ENCODE measurements at places on chromosomes 5 and 9.

- DNase-seq = no peak
These were observed 76.1 kb downstream of the SLC44A1 start for GRCh38 chr9:105320568-105320967.

DNA sequence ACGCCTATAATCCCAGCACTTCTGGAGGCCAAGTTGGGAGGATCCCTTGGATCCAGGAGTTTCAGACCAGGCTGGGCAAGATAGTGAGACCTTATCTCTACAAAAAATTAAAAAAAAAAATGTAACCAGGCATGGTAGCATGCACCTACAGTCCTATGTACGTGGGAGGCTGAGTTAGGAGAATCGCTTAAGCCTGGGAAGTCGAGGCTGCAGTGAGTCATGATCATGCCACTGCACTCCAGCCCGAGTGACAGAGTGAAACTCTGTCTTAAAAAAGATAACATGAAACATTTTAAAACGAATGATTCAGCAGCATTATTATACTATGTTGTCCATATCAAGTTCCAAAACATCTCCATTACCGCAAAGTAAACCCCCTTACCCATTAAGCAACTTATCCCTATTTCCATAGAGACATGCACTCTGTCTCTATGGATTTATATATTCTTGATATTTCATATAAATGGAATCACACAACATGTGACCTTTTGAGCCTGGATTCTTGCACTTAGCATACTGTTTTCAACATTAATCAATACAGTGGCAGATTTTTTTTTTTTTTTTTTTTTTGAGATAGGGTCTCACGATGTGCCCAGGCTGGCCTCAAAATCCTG lies 56.9 kb upstream of the MTMR12 start:
- no peak for DNase-seq

DNA sequence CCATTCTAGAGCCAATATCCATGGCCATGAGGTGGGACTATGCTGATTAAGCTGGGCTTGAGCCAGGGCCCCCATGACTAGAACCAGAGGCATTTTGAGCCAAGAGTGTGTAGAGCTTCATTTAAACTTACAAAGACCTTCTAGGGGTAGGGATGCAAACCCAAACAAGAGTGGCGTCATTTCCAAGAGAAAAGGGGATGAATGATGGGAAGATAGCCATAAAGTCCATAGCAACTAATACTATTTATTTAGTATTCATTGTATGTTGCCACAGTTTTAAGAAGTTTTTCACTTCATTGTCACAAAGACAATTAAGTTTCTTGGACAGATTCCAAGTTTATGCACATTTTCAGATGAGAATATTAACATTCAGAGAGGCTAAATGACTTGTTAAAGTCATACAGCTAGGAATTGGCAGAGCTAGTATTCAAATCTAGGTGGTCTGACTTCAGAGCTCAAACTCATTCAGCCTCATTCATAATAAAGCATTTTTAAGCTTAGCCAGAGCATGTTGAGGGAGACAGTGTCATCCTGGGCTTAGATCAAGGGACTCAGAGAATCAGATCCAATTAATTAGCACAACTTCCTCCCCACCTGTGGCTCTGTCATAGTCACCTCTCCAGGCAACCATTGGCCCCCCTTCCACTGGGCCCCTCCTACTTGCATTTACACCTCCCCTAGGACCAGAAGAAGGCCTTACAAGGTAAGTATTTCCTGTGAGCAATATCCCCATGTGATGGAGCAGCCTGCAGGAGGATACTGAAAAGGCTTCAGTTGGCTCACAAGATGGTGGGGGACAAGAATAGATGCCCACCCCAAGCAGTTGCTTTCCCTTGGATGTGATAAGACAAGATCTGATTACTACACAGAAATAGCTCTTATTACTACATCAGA lies 95.0 kb upstream of the PCSK1 start:
- DNase-seq = no peak

DNA sequence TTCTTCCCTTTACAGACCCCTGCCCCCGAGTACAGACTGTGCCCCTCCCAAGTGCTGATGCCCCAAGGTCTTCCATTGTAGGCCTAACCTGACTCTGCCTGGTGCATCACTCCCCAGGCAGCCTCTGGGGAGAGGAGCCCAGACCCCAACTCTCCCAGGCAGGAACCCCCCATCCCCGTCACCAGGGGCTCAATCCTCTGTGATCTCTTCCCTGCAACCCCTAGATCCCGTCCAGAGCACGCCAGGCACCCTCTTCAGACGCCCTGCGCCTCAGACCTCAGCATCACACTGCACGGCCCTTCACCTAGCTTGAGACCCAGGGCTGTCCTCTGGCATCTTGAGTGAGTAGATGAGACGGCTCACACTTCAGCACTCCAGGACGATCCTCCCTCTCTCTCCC lies 6.4 kb upstream of the EGR1 start:
- DNase-seq = no peak

GRCh38 chr9:26234865-26235264 lies 556.6 kb upstream of the TUSC1 start:
- no peak for DNase-seq

GRCh38 chr9:90735952-90736351 lies 65.7 kb upstream of the SYK start:
- DNase-seq = no peak

DNA sequence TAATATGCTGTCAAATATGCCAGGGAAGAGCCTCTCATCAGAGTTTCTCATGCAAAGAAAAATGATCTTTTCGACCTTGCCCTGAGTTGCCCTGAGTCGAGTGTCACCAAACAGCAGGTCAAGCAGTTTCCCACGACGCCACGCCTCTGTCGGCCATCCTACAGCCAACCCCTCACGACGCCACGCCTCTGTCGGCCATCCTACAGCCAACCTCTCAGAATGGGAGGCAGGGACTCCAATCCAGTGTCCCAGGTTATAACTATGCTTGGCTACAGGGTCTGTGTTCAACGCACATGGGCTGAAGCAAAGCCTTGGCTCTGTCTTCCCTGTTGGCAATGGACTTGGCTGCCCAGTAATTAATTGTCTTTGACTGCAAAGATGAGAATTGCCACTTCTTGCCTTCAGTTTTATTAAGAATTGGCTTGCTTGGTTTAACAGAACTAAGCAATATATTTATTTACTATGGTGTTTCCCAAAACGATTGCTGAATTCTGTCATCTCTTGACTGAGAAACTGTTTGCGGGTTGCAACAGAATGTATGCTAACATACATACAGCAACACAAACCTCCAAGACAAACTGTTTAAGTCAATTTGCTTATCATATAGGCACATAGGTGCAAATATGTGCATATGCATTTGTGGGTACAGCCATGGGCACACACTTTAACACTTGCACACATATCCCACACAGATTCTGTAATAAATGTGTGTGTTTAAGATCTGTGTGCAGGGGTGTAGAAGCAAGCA lies 352.9 kb downstream of the GLIS3 start:
- DNase-seq = no peak

GRCh38 chr9:84711398-84711777 lies 41.9 kb downstream of the NTRK2 start:
- DNase-seq = no peak

DNA sequence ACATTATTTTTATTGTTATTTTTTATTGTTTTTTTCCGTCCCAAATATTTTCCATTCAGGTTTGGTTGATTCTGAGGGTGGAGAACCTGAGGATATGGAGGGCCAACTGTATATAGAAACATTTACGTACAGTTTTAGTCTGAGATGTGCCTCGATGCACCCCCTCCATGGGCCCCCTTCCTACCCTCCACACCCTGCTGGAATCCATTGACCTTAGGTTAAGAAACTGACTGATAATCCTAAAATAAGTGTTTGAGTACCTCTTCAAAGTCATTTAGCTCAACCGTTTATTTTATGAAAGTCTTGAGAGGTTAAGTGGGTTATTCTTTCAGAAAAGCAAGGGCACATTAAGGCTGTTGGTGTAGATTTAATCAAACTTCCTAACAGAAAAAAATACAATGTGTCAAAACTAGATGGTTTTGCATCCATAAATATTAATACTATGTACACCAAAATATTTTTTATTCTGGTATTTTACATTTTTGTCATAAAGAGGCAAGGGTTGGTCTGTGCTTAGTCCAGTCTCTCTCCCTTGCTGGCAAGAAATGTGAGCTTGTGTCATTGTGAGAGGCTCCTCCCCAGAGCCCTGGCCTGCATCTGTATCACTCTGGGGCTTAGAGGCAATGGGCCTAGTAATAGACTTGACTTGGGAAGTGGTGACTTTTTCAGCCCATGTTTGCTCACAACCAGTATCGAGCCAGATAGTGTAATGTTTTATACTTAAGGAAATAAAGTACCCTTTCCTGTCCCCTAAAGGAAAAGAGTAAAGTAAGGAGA lies 15.7 kb downstream of the MTRR start:
- no peak for DNase-seq

DNA sequence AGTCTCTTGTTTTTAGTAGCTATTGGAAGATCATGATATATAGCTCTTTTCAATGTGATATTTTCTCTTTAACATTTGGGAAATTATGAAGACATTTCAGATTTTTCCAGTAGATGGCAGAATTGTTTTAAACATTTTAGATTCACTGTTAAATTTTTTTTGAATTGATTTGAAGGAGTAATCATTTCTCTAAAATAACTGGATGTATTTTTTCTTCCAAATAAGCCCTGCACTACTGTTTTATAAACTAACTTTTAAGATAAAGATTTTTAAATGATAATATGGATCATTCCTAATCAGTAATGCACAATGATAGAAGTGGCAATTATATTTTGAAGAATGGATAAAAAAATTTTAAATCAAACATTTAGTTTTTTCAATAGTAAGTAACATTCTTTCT lies 14.2 kb downstream of the NDUFAF2 start:
- DNase-seq = peak; percentile 45

DNA sequence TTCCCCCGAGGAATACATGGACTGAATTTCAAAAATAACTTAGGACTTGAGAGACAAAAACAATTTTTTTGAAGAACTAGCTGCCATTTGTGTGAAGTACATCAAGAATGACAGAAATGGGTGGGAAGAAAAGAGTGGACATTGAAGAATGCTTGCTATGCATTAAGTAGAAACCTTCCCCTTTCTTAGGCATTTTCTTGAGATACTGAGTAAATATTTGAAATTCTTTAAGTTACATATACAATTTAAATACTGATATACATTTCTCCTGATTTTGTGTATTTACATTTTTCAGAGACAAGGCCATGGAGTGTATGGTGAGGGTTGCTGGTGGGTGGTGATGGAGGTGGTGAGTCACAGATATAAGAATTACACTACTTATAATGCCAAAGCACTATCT lies 319.3 kb upstream of the ADAMTSL1 start:
- peak; percentile 54 for DNase-seq

GRCh38 chr9:34665381-34666250 lies 3.2 kb upstream of the CCL27 start:
- DNase-seq = peak; percentile 96

- DNase-seq = no peak
These were observed 49.6 kb downstream of the SECISBP2 start for GRCh38 chr9:89367726-89368437.

GRCh38 chr9:130445268-130445983 lies 665 bp downstream of the ASS1 start:
- peak; percentile 50 for DNase-seq

- peak; percentile 67 for DNase-seq
These were observed 1.3 kb downstream of the ERBIN start for GRCh38 chr5:65927503-65928321.

- no peak for DNase-seq
These were observed 20.6 kb downstream of the DYNC2I2 start for GRCh38 chr9:128636024-128636390.

DNA sequence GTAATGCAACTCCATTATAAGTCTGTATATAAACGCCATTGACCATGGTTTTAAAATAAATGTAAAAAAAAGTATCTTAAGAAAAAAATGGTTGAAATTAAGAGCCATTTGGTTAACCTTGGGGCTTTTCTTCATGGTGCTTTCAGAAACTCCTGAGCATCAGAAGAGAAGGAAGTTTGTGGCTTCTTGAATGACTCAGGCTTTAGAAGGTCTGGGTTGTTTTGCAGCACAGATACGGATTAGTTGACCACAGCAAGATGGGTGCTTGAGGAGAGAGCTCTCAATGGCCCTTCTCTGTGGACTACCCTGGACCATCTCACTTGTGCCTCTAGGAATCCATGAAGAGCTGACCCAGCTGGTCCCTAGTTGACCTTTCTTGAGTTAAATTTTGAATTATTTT lies 189.5 kb downstream of the TMEM38B start:
- no peak for DNase-seq

DNA sequence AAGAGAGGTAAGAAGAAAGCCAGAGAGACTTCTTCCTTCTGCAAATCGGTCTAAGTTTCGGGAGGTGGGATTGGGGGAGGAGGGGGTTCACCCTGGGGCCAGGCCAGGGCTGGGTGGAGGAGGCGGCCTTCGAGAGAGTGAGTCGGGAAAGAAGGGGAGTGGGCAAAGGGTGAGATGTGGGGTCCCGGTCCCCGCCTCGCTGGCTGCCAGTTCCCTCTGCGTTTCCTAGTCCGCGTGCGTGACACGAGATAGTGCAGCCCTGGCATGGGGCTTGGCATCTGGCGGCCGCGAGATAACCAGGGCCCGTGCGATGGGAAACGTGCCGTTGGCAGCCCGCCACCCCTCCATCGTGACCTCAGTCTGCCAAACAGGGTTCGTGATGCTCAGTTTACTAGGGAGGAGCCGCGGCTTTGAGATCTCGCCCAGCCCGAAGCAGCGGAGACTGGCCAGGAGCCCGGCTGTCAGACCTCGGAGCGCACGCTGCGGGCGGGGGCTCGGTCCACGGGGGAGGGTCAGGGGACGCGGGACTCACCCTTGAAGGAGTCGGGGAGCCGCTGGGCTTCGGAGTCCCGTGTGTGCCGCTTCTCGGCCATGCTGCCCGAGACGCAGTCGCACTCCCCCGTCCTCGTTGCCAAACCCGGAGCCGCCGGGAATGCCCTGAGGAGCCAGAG lies at the start of gene STOM:
STOM (minus strand) TSS at position 656 of the 671 bp plus-strand sequence; CDS start at position 593, 63 bp downstream.
- DNase-seq = peak; percentile 88

DNA sequence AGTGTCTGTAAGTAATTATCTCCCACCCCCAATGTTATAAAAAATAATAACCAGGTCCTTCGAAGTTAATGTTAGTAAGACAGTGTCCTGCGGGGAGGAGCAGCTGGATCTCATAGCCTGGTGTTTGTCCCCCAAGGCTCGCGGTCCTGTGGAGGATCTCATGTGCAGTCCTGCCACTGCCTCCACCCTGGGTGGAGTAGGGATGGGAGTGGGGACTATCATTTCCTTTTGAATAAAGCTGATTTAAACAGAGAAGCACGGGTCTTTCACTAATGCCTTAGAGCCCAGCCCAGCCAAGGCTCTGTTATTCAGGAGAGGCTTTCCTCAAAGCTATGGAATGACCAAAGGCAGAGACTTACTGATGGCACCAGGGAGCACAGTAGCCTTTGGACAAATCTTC lies 40.2 kb downstream of the SUB1 start:
- DNase-seq = peak; percentile 2

DNA sequence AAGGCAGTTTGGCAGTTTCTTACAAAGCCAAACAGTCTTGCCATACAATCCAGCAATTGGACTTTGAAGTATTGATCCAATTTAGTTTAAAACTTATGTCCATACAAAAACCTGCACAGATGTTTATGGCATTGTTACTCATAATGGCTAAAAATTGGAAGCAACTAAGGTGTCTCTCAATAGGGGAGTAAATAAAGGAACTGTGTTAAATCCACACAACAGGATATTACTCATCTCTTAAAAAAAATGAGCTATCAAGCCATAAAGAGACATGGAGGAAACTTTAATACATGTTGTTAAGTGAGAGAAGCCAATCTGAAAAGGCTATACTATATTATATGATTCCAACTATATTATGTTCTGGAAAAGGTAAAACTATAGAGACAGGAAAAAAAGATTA lies 313.6 kb upstream of the CD180 start:
- DNase-seq = no peak
